Pancreas (tissue), 10 donors: ENCODE measurements at places on chromosomes 2 and 18. TPM values are rescaled to one million over a fixed set of nuclear protein-coding genes. Genes with fewer than 3 reads are reported as not detected.

DNA sequence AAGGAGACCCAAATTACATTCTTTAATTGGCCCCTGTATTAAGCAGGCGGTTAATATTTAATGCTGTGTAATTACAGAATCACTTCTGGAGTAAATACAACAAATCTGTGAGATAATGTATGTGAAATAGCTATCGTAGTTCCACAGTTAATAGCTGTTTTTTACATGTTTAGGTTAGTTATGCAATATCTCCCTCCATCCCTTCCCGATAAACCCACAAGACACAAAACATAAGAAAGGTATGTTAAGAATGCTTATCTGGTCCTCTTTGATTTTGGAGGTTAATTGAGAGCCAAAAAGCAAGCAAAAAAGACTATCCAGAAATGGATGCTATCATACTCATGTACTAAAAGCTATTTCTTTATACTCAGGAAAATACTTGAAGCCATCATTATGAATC is 49.1 kb downstream of the ZNF638 start:
- DNase-seq, result no peak

- no peak for DNase-seq
These were observed 307.9 kb downstream of the SLC8A1 start for GRCh38 chr2:40144022-40144421.

- no peak for DNase-seq
These were observed 127.2 kb downstream of the LRRTM4 start for GRCh38 chr2:77395011-77395410.

GRCh38 chr18:35387152-35387571 is 10.0 kb upstream of the ZNF396 start:
- DNase-seq, result no peak

DNA sequence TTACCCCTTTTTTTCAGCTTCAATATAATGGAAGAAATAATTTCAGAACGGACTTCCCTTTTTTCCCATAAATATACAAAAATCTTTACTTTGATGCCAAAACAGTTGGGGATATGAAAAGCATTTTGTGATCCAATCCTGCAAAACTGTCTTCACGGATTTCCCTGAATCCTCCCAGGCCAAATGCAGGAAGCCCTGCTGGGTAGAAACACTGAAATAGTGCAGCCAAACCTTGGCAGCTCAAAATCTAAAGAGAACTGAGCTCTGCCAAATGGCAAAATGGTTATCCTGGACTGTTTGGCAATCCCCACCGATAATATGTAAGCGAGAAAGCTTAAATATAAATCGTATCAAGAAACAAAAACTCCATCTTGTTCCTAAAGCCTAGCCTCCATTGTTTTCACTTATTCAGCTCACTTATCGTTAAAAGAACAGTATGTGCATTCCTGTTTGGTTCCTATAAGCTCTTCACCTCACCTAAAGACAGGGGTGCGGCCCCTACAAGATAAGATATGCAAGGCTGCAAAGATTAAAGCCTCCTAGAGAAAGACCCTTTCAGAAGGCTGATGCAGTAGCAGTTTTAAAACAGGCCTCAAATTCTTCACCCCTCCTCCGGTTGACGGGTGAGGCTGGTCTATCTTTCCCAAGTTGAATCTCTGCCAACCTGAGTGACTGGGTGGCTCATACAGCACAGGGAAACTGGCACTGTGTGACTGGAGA is 48.6 kb downstream of the LAMA1 start:
- DNase-seq, result no peak

DNA sequence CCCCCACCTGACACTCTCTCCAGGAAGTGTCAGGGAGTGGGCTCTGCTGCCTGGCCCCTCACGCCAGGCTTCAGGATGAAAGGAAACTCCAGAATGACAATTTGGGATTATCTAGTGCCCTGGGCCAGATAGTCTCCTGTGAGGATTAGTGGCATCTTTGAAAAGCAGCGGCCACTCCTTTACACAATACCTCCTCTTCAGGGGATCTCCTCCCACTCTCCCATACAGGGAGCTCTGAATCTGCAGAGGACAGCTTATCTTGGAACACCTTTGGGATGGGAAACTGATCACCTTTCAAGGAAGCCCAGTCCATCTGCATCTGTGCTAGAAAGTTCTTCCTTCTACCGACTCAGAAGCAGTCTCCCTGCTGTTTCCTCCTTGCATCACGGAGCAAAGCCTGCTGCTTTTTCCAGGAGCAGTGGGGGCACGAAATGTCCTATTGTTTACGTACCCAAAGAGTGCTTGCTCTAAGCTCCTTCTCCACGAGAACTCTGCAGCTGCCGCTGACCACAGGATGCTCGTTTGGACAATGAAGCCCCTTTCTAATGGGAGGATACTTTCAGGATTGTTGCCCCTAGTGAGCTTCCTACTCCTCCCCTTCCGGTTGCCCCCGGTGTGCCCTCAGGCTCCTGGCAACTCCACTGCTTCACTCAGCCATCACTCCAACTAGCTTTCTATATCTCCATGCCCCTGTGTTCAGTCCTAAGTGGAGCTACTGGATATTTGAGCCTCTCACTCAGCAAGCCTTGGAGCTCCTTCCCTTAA is 31.5 kb downstream of the SIX3 start:
- no peak for DNase-seq

DNA sequence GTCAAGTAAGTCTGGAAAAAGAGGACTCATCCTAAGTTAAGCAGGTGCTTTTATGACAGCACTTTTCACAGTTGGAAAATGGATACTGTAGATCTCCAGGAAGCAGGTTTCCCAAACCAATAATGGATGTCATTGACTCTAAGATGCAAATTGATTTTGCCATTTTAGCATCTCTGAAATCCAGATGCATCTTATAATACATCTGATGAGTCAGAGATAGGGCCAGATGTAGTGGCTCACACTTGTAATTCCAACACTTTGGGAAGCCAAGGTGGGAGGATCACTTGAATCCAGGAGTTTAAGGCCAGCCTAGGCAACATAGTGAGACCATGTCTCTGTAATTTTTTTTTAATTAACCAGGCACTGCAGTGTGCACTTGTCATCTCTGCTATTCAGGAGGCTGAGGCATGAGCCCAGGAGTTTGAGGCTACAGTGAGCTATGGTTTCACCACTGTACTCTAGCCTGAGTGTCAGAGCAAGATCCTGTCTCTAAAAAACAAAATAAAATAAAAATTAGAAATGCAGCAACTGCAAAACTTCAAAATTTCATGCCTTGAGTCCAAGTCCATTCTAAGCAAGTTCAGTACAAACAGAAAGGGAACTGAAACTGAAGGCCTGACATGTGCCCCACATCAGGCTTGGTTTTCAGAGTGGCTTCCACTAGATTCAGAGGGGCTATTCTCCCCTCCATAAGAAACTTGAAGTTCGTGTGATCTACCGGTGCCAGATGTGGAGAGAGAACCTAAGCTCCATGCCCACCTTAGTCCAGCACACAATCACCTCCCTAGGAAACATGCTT is 267.8 kb upstream of the NCKAP5 start:
- no peak for DNase-seq

GRCh38 chr2:53880756-53881155 is 21.0 kb upstream of the GPR75 start:
- no peak for DNase-seq

TTR gene
- 9,933 TPM for polyA plus RNA-seq

HOXD4 gene
- polyA plus RNA-seq, result 1.8 TPM

SPHKAP gene
- polyA plus RNA-seq, result 0.02 TPM

DNA sequence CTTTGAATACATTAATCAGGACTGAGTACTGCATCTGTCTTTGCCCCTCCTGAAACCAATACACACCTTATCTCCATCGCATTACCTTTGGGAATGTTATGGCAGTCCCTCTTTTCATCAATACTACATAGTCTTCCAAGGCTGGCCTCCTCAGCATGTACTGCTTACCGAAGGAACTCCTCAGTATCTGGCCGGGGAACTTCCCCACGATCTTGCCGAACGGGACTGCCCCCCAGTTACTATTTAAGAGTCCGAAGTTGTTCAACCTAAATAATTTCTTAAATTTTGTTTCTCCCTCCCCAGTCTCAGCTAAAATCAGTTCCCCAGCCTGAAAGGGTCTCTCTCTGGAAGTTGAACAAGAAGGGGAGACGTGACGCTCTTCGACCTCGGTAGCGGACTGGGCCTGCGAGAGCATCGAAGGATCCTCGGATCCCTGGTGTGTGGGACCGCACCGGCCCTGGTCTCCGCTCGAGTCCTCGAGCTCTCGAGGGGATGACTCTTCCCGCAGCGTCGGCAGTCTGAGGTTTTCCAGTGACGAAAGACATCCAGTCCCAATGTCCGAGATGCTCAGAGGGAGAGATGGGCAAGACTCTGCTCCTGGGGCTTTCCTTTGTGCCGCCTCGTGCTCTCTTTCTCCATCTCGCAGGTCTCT is 489 bp downstream of the TRMT61B start:
- DNase-seq, result no peak

GRCh38 chr2:100235098-100235497 is 87.2 kb downstream of the LONRF2 start:
- no peak for DNase-seq

DNA sequence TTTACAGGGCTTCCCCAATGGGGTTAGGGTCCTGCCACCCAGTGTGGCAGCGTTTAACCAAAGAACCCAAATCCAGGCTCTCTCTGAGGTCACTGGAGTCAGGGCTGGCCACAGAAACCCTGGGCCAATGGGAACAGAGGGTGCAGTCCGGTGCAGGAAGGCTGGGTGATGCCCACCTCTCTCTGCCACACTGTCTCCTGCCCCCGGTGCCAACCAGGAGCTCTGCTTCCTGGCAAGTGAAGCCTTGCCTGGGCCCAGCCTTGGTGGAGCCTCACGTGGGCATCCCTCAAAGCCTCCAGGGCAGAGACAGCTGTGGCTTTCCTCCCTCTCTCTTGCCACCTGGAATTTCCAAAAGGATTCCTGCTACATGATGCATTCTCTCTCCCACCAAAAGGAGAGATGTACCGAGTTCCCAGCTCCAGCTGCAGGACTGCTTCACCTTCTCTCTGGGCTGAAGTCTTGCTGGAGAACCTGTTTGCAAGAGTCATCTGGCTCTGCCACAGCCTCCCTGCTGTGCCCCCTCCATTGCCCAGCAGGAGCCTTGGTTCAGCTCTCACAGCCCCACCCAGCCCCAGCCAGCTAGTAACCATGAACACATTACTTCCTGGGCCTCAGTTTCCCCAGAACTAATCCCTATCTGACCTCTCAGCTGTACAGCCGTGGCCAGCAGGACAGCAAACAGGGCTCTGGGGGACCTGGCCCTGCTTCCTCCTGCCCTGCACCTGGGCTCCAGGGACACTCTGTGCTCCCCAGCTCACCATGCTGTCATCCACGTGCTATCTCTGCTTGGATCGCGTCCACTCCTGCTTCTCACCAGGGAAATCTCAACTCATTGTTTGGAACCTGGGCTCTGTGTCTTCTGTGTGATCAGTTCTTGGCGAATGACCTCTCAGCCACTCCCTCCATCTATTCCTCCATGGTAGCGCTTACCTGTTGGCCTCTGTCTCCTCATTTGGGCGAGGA is 43.4 kb downstream of the KCNF1 start:
- DNase-seq, result no peak
